ENCODE measurements at places on chromosomes 1 and 21.

GRCh38 chr1:91151702-91152101 lies 129.9 kb upstream of the ZNF644 start:
- no peak for DNase-seq

GRCh38 chr21:42236693-42237092 lies 17.8 kb downstream of the ABCG1 start:
- DNase-seq = no peak

GRCh38 chr1:74629283-74629682 lies 44.3 kb downstream of the ERICH3 start:
- no peak for DNase-seq

- DNase-seq = no peak
These were observed 238.7 kb downstream of the OLFM3 start for GRCh38 chr1:101757985-101758384.

DNA sequence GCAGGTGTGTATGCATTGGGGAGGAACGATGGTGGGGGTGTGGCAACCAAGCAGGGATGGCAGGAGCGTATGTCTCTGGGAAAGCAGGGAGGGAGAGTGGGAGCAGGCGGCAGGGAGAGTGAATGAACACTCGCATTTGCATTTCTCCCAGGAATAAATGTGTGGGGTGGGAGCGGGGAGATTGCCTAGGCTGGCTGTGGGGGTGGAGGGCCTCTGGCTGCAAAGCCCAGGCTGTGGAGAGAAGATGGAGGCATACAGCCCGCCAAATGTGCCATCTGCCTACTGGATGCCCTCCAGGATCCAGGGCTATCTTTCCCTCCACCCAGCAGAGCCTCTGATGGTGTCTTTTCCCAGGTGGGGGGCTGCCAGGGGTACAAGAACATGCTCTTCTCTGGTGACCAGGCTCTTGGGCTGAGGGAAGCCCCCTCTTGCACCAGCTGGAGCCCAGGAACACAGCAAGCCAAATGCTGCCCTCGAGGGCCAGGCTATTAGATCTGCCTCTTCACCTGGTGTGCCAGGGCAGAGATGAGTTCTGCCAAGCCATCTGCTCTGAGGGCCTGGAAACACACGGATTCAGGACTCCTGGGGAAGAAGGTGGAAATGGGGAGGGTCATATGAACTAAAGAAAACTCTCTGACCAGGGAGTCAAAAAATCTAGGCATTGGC lies 1.7 kb upstream of the OPTC start:
- no peak for DNase-seq

GRCh38 chr1:25724201-25724600 lies 75.8 kb upstream of the SELENON start:
- DNase-seq = no peak

GRCh38 chr1:64948905-64949833 lies 17.2 kb downstream of the JAK1 start:
- no peak for DNase-seq

GRCh38 chr1:40985875-40986274 lies 6.4 kb downstream of the CTPS1 start:
- no peak for DNase-seq

- no peak for DNase-seq
These were observed 49.8 kb downstream of the PRDM2 start for GRCh38 chr1:13749543-13750341.

- DNase-seq = no peak
These were observed 5.7 kb downstream of the DOCK7 start for GRCh38 chr1:62682531-62682930.

GRCh38 chr1:17955302-17956285 lies 152.0 kb upstream of the IGSF21 start:
- no peak for DNase-seq

GRCh38 chr1:56868761-56869160 lies 14.2 kb downstream of the C8A start:
- no peak for DNase-seq

DNA sequence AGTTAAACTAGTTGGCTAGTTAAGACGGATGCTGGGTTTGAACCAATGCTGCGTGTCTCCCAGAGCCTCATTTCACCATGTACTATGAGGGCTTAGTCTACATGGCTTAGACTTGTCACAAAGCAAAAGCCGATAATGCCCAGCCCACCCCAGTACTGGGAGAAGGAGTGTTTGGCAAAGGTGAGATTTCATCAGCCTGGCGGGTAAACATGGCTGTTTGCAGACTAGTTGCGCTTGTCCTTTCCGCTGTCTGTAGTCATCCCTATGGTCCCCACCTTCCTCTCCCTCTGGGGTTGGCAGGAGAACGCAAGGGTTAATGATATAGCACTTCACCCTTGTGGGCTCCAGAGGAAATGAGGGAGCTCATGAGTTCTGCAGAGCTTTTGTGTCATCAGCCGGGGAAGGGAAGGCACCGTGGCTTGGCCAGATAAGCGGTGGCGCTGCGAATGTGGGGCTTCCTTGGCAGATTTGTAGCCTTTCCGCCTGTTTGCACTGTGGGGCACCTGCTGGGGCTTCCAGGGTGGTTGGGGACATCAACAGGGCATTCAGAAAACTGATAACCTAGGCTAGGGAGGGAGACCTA lies 29.2 kb downstream of the SOX13 start:
- DNase-seq = no peak

DNA sequence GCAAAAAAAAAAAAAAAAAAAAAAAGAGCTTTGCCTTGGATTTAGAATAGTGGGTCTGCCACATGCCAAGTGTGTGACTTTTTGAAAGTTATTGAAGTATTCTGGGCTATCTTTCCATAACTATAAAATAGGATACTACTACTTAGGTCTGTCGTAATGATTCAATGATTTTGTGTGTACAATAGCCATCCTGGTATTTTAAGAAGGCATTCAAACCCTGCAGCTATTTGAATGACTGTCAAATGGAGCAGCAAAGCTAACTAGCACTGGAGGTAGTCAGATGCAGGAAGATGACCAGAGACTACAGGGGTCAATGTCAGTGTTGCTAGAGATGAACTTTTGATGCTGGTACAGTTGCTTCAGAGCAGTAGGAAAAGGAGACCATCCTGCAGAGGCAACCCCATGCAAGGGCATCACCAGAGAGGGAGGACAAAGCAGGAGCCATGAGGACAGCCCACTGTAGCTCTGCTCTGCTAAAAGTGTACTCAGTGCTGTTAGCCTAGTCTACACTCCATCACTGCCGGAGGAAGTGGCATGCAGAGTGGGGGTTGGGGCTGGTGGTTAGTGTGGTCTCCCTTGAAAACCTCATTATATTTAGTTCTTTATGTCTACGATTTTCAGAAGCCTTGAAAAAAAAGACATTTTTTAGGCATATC lies 29.0 kb downstream of the DUSP10 start:
- no peak for DNase-seq

- DNase-seq = no peak
These were observed 97.0 kb upstream of the IRF2BP2 start for GRCh38 chr1:234706931-234707330.

- no peak for DNase-seq
These were observed 516.6 kb downstream of the SMYD3 start for GRCh38 chr1:245990315-245991022.

DNA sequence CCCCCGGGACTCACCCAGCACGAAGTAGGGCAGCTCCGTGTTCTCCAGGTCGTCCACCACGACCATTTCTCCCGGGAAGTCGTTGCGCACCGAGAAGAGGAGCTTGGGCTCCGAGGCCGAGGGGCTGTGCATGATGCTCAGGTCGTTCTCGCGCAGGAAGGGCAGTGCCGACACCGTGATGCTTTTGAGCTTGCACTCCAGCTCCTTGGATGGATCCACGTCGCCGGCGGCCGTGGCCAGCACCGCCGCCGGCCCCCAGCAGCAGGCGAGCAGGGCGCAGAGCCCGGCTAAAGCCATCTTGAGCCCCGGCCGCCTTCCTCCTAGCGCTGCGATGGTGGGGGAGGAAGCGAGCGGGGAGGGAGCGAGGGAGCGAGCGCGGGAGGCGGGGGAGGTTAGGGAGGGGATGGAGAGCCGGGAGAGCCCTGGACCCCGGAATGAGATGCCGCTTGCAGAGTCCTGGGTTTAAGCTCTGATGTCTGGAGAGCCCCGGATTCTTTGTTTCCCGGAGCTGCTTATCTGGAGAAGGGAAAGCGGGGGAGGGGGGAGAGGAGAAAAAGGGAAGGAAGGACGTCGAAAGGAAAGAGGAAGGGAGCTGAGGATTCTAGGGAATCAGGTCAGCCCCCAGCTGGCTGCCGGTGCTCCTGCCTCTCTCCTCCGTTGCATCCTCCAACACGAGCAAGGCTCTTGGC lies at the start of gene ASTN1:
TSS of gene ASTN1 (minus strand) at position 333 of the 689 bp plus-strand sequence. CDS start at position 297, 36 bp downstream.
- DNase-seq = no peak

GRCh38 chr1:29145739-29146437 lies 22.2 kb upstream of the TMEM200B start:
- peak; percentile 84 for DNase-seq

DNA sequence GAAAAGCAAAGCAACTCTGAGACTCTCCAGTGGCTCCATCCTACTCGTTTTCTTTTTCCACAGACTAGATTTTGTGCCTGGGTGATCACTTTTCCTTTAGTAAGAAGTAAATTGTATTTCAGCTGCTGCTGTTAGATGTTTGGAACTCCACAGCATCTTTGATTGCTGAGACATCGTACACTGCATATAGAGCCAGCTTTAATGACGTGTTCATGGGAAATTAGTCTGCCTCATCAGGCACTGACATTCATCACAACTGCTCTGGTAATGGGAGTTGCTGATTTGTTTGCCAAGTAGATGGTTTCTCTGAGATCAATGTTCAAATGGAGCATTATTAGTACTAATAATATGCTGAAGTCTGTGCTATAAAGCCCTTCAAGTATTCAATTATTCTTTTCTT lies 573.8 kb upstream of the NR5A2 start:
- DNase-seq = no peak

- DNase-seq = no peak
These were observed 100.1 kb upstream of the JUN start for GRCh38 chr1:58883888-58884482.

DNA sequence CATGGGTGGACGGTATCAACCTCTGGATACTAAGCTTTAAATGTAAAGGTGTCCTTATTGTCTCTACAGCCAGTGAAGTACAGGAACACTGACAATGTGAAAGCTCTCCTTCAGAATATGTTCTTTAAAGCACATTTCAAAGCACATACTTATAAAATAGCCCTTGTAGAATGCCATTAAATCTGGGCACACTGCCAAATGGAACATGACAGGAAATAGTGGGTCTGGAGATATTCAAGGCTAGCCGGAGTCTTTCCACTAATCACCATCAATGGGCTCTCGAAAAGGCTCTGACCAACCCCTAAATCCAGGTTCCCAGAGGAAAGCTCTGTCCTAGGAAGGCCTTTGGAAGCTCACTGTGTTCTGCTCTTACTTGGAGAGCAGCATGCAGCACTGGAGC lies 46.6 kb downstream of the PLD5 start:
- no peak for DNase-seq

GRCh38 chr1:184648856-184649201 lies 105.8 kb downstream of the EDEM3 start:
- DNase-seq = no peak

DNA sequence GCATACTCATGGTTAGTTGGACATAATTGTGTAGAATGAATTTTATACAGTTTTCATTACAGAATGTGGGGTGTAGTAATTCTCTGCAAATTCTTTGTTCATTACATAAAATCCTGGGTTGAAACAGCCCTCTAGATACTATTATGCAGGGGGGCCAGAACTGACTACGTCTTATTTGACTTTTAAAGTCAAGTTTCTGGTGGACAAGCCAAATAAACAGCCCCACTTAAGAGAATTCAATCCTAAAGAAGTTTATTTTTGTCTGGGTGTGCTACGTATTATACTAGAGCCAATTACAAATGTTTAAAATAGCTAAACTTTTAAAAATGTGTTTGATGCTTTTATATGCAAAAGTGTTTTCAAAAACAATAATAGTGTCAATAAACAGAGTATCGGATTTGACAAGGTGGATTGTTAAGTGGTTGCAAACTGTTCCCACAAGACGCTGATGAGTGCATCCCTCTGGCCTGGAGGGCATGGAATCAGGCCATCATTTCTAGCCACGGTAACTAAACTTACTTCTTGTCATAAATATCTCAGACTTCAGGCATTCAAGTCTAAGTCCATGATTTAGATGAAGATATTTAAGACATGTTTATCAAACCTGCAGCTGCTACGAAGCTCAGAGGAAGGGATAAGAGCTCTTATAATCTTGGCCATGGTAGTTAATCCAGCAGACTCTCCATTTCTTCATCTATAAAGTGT lies 646.3 kb downstream of the KIF26B start:
- no peak for DNase-seq

- no peak for DNase-seq
These were observed at the start of gene KCNE1 for GRCh38 chr21:34511787-34512455. TSS of gene KCNE1 (minus strand) at chr21:34512210. CDS start at chr21:34449634, 62,576 bp downstream.

DNA sequence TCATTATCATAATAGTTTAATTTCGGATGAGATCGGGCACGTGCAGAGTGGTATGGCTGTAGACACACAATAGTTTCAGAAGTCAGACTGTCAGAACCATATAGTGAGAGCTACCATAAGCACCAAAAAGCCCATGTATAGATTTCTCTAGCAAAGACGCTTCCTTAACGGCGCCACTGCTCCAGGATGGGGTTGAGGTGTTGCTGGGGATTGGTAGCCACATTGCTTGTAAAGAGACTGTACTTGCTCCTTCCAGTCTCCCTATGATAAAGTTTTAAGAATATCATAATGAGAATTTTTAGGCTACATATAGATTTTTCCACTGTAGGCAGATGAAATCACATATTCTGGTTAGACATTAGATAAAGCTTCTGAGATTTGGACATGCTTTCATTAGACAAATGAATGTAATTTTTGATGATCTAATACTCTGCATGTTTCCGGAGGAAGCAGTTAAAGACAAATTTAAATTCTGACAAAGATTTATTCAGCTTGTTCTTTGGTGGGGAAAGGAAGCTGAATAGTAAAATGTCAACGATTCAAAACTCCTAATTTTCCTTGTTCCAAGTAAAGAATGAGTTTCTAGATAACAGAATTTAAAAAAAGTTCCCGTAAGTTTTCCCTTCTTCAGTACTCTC lies 77.7 kb downstream of the MAP3K7CL start:
- DNase-seq = no peak

- DNase-seq = no peak
These were observed 6.4 kb downstream of the TSPAN2 start for GRCh38 chr1:115082949-115083348.

GRCh38 chr1:163162381-163162914 lies 40.3 kb downstream of the RGS5 start:
- no peak for DNase-seq

- DNase-seq = no peak
These were observed 19.6 kb upstream of the C2CD2 start for GRCh38 chr21:41973427-41973831.

GRCh38 chr21:38821248-38821647 lies 15.5 kb downstream of the ETS2 start:
- no peak for DNase-seq

Data from amniotic stem cell (primary cell).